Lung (tissue), 17 donors: ENCODE measurements at places on chromosomes 13 and 19. TPM values are rescaled to one million over a fixed set of nuclear protein-coding genes. Genes with fewer than 3 reads are reported as not detected.
A peak's percentile ranks its signal among the peaks of the same experiment; 100 is the strongest.

DNA sequence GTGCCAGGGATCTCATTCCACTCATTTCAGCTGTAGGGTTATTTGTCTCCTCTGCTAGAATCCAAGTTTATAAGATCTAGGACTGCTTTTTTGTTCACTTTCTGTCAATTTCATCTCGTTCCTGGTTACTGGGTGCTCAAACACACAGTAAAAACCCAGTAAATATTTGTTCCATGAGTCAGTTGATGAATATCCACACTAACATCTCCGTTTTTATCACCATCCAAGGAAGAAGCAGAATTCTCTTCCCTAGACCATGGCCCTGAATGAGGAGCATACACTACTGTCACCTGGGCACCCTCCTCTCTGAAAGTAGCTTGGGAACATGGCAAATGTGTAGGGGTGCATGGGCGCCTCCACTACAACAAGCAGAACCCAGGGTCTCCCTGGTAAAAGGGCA lies 390.8 kb downstream of the FOXO1 start:
- H3K36me3 ChIP-seq, result no peaks in the 10 kb centered on the region
- DNase-seq, result no peak
- H3K4me3 ChIP-seq, result no peak overlapping the region

GRCh38 chr13:40315416-40316064 lies 350.9 kb downstream of the FOXO1 start:
- H3K4me1 ChIP-seq, result no peaks in the 10 kb centered on the region
- H3K27me3 ChIP-seq, result no peaks in the 10 kb centered on the region
- H3K4me3 ChIP-seq, result no peak overlapping the region
- DNase-seq, result peak; percentile 39

IGFL2 gene
- not detected for total RNA-seq

- H3K27ac ChIP-seq, result peak overlapping the region; percentile 82
- H3K27me3 ChIP-seq, result no peaks in the 10 kb centered on the region
- no peaks in the 10 kb centered on the region for H3K36me3 ChIP-seq
- H3K4me3 ChIP-seq, result no peak overlapping the region
- DNase-seq, result peak; percentile 38
These were observed 30.1 kb downstream of the PIP5K1C start for GRCh38 chr19:3669947-3670795.

- no peak overlapping the region for H3K4me3 ChIP-seq
- DNase-seq, result peak; percentile 34
- no peaks in the 10 kb centered on the region for H3K36me3 ChIP-seq
- H3K27ac ChIP-seq, result no peak overlapping the region
- no peaks in the 10 kb centered on the region for H3K4me1 ChIP-seq
These were observed 201.0 kb upstream of the RXFP2 start for GRCh38 chr13:31538067-31539042.

DNA sequence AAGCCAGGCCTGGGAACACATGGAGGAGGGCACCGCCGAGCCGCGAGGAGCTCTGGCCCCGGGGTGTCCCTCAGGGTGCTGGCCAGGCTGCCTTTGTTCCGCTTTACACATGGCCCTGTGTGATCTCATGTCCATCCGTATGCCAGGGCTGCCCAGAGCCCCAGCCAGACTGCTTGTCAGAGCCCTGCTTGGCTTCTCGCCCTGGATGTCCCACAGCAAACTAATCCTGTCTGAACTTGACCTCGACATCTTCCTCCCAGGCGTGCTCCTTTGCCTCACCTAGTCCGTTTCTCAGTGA lies 14.3 kb downstream of the BCKDHA start:
- H3K36me3 ChIP-seq, result peaks cover 28% of the 10 kb centered on the region
- H3K27me3 ChIP-seq, result no peaks in the 10 kb centered on the region
- peak overlapping the region; percentile 45 for H3K27ac ChIP-seq
- no peak for DNase-seq
- H3K4me1 ChIP-seq, result no peaks in the 10 kb centered on the region
- H3K4me3 ChIP-seq, result no peak overlapping the region

DNA sequence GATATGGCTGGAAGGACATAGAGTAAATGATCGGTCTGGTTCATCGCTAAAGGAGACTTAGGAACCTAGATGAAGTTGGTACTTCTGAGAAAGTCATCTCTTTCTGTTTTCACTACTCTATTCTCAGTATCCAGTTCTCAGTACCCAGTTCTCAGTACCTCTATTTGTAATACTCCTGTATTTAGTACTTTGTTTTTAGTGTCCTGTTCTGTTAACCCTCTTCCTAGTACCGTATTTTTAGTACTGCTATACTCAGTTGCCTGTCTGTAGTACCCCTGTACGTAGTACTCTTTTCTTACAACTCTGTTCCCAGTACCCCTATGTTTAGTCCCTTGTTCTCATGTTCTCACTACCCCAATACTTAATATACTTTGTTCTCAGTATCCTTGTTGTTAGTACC lies 1.2 kb downstream of the RFXAP start:
- peaks cover 16% of the 10 kb centered on the region for H3K4me1 ChIP-seq
- H3K4me3 ChIP-seq, result peak overlapping the region; percentile 96
- H3K27ac ChIP-seq, result no peak overlapping the region
- H3K27me3 ChIP-seq, result no peaks in the 10 kb centered on the region

DNA sequence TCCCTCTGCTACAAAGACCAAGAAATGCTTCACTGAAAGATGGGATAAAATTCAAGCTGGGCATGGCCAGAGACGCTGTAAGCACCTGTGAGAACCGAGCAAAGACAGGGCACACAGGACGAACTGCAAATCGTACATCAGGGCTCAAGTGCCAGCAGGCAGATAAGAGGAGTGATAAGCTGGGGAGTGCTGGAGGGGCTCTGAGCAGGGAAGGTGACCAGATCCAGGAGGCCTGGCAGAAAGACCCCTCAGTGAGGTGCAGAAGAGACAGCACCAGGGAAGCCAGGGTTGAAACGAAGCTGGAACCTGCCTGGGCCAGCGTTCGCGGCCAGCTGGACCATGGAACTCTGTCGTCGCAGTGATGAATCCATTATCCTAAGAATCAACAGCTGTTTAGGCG lies 10.2 kb downstream of the RAB20 start:
- DNase-seq, result no peak
- no peaks in the 10 kb centered on the region for H3K27me3 ChIP-seq
- no peak overlapping the region for H3K4me3 ChIP-seq

MAP4K1 gene
- 4.0 TPM for total RNA-seq

IL11 gene
- total RNA-seq, result 0.74 TPM

TMEM255B gene
- total RNA-seq, result 6.0 TPM

DNA sequence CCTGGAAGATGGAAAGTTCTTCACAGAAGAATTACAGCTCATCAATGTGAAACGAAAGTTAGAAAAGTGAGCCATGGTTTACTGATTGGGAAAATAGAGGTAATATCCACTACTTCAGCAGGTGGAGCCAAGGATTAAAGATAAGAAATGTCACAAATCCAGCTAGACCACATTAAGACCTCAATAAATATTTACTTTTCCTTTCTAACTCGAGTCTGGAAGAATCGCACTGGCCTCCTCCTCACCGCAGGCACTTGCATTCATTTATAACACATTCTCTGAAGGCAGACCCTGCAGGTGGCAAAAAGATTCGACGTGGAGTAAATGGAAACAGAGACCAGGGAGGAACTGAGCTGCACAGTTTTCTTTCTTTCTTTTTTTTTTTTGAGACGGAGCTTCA lies 7.4 kb downstream of the SLC35E1 start:
- H3K4me3 ChIP-seq, result no peak overlapping the region
- H3K27ac ChIP-seq, result no peak overlapping the region
- no peaks in the 10 kb centered on the region for H3K4me1 ChIP-seq

DNA sequence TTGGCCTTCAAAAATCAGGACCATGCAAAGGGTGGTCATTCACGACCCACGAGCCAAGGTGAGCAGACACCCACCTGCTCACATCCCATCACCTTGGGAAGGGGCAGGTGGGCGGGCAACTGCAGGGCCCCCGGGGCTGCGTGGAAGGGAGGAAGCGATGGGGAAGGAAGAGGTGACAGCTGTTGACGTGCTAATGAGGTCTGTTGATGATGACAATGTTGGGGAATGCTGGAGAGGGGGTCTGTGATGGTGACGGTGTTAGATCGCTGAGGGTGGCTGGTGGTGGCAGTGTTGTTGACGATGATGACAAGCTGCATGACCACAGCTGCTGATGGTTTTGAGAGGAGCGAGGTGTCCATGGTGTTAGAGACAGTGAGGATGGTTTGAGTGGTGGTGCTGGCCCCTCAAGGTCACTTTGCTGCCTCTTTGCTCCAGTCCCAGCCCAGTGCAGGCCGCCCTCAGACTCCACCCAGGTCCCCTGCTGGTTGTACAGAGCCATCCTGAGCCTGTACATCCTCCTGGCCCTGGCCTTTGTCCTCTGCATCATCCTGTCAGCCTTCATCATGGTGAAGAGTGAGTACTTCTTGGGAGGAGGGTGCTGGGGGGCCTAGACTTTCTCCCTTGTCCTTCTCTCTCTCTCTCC lies 900 bp downstream of the MCEMP1 start:
- H3K4me3 ChIP-seq, result peak overlapping the region; percentile 15
- peaks cover 12% of the 10 kb centered on the region for H3K27me3 ChIP-seq
- no peak for DNase-seq
- H3K27ac ChIP-seq, result peak overlapping the region; percentile 55

GRCh38 chr13:79187917-79188690 lies 218.0 kb downstream of the RBM26 start:
- no peak overlapping the region for H3K4me3 ChIP-seq
- H3K4me1 ChIP-seq, result no peaks in the 10 kb centered on the region
- no peak for DNase-seq
- H3K27me3 ChIP-seq, result no peaks in the 10 kb centered on the region
- H3K36me3 ChIP-seq, result no peaks in the 10 kb centered on the region

CKM gene
- total RNA-seq, result not detected

GPR12 gene
- 0.09 TPM for total RNA-seq

DNA sequence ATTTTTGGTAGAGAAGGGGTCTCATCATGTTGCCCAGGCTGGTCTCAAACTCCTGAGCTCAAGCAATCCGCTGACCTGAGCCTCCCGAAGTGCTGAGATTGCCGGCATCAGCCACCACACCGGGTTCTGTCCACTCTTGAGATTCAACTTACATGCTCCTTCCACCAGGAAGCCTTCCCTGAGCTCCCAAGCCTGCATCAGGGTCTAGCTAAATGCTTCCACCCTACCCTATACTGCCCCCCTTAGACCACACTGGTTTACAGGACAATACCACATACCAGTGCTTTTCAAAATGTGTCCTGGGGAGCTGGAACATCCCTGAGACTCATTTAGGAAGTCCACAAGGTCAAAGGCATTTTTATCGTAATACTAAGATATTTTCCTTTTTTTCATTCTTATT lies 15.1 kb upstream of the CACNG8 start:
- H3K27ac ChIP-seq, result no peak overlapping the region
- H3K36me3 ChIP-seq, result no peaks in the 10 kb centered on the region
